ENCODE measurements at places on chromosomes 1 and 21.

DNA sequence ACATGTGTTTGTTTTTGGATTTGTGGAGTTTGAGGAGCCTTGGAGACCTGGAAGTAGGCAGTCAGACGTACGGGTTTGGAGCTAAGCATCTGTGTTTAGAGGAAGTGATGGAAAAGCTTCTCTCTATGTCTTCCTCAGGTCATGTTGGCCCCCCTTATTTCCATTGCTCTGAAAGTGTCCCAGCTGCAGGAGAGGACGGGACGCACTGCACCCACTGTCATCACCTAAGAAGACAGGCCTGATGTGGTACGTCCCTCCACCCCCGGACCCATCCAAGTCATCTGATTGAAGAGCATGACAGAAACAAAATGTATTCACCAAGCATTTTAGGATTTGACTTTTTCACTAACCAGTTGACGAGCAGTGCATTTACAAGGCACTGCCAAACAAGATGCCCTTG is 66.2 kb downstream of the PGM1 start:
- no peak for DNase-seq

GRCh38 chr1:45557422-45557944 is 6.9 kb downstream of the AKR1A1 start:
- DNase-seq = no peak

- DNase-seq = no peak
Measured at GRCh38 chr1:46153732-46154131, 21.2 kb upstream of the TSPAN1 start.

- DNase-seq = no peak
Measured at GRCh38 chr1:158208586-158209116, 28.0 kb downstream of the CD1D start.

- DNase-seq = no peak
Measured at GRCh38 chr21:36349315-36349714, 29.3 kb downstream of the MORC3 start.

- DNase-seq = no peak
Measured at GRCh38 chr1:114150016-114150415, 3.7 kb downstream of the SYT6 start.

- no peak for DNase-seq
Measured at GRCh38 chr1:87203904-87204303, 124.8 kb upstream of the LMO4 start.

DNA sequence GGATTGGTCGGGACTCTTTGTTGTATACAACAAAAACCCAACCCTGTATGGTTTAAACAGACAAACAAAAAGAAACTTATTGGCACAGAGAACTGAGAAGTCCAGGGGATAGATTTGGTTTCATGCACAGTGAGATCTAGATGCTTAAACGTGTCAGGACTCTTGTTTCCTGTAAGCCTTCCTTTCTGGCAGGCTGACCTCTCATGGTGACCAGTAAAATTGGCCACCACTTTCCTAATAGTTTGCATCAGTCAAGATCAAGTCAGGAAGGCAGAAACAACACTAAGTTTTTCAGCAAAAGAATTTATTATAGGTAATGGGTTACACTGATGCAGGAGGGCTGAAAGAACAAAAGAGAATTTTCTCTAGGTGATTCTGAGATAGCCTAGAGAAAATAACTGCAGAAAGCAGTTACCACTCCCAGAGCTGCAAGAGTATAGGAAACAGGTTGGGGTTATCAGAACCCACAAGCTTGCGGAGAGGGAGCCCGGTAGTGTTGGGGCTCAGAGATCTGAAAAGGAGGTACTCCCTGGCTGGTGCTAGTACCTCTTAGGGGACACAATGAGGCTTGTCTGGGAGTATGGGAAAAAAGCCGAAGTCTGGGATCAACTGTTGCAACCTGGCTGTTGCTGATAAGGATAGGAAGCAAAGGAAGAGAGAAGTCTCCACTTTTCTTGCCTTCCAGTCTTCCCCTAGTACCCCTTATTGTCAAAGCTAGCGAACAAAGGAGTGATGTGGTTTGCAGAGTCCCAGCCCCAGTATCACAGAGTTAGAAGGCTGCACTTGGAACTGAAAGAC is 21.4 kb downstream of the CITED4 start:
- DNase-seq = no peak

DNA sequence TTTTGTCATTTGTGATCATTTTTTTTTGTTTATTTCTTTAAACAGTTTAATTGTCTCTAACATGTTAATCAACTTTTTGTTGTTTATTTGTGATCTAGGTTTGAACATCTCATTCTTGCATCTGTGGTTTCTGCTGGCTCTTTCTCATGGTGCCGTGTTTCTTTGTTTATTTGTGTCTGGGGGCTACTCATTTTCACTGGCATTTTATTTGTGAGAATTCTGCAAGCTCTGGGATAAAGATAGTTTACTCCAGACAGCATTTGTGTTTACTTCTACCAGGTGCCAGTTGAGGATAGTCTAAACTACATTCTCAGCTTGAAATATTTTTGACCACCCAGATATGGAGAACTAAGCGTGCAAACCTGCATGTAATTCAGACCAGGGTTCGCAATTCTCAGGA is 508.6 kb downstream of the KIF26B start:
- DNase-seq = no peak

DNA sequence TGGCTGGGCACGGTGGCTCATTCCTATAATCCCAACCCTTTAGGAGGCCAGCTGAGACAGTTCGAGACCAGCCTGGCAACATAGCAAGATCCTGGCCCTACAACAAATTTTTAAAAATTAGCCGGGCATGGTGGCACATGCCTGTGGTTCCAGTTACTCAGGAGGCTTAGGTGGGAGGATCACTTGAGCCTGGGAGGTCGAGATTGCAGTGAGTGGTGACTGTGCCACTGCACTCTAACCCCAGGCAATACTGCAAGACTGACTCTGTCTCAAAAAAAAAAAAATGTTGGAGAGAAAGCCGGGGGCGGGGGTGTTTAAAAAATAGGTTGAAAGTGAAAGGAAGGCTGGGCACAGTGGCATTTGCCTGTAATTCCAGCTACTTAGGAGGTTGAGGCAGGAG is 16.5 kb downstream of the CLDN19 start:
- DNase-seq = no peak

GRCh38 chr1:70038025-70038424 is 167.4 kb downstream of the LRRC40 start:
- no peak for DNase-seq

DNA sequence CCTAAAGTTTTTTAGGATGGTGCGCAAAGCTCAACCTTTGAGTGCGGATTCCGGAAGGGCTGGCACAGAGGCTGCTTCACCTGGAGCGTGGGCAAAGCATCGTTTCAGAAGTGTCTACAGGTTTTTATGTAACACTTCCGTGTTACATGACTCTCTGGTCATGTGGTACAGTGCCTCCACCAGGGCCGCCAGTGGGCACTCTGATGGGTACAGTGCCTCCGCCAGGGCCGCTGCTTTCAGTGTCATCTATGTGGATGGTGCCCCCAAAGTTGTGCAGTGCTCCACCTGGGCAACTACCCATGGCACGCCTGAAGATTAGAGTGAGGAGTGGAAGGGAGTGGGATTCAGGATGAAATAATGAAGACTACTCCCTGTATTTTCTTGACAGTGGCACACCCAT is 101.4 kb upstream of the C1orf174 start:
- no peak for DNase-seq

DNA sequence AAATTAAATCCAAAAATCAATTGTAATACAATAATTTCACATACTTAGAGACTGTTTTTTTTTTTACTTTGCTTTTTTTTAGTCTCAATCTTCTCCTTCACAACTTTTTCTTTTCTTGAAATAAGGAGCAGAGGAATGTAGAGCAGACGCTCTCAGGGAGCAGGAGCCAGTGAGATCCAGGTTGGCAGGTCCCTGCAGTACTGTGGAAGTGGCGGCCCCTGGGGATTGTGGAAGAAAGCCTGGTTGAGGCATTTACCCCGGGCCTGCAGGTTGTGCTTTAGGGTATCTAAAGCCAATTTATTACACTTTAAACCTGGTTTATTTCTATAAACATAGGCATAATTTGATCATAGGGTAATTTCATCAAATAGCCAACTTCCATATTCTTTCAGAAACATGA is 748 bp upstream of the OR2AJ1 start:
- no peak for DNase-seq

DNA sequence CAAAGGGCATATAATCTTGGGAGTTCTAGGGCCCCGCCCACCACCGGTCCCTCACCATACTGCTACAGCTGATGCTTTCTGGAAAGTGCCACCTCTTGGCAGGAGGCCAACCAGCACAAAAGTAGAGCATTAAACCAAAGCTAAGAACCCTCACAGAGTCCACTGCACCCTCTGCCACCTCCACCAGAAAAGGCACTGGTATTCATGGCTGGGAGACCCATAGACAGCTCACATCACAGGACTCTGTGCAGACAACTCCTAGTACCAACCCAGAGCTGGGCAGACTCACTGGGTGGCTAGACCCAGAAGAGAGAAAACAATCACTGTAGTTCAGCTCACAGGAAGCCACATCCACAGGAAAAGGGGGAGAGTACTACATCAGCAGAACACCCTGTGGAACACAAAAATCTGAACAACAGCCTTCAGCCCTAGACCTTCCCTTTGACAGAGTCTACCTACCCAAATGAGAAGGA is 10.8 kb downstream of the THEM4 start:
- DNase-seq = no peak

Measured in right forelimb (tissue), 1 donor.